NCI-H2107 (cell line): ENCODE measurements at places on chromosomes 11 and 22.

GRCh38 chr11:126414615-126415014 lies 59.1 kb downstream of the ST3GAL4 start:
- no peak for DNase-seq

DNA sequence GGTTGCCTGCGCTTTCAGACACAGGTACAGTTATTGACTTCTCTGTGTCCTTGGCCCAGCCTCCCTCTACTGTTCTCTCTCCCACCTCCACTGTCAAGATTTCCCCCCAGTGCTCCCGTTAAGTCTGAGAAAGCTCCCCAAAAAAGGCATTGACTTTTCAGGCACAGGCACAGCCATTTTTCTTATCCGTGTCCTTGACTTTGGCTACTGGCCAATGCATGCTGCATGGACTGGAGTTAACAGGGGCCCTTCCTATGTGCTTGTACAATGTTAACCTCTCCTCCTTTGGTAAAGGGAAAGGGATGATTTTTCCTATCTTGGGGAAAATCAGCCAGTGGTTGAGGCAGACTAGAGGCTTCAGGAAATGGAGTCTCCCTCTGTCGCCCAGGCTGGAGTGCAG lies 4.3 kb downstream of the APOL5 start:
- no peak for DNase-seq

DNA sequence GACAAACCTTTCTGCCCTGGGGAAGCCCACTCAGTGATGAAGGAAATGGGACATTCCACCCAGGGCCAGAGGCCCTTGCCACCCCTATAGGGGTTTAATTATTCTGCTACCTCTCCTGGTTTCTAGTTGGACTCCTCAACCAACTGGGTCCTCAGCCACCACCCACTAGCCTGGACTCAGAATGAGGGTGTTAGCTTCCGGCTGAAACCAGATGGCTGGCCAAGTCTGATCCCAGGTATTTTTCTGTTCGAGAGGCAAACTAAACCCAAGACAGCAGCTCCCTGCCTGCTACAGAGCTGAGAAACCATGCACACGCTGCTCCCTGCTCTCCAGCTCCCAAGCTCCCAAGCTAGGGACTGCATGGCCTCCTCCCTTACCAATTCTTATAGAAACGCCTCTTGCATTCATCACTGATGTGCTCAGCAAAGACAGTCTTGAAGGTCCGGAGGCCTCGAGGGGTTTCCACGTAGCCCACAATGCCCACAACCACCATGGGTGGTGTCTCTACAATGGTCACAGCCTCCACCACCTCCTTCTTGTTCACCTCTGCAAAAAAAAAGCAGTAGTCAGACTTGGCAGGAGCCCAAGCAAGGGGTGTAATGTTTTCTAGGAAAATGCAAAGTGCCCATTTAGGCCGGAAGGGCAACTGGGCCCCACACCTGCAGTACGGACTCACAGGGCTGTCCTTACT lies 2.2 kb downstream of the RPL3 start:
- DNase-seq, result no peak

- DNase-seq, result no peak
Measured at GRCh38 chr11:125188021-125188420, 23.5 kb downstream of the PKNOX2 start.

GRCh38 chr11:25970726-25971508 lies 361.0 kb upstream of the ANO3 start:
- DNase-seq, result no peak

DNA sequence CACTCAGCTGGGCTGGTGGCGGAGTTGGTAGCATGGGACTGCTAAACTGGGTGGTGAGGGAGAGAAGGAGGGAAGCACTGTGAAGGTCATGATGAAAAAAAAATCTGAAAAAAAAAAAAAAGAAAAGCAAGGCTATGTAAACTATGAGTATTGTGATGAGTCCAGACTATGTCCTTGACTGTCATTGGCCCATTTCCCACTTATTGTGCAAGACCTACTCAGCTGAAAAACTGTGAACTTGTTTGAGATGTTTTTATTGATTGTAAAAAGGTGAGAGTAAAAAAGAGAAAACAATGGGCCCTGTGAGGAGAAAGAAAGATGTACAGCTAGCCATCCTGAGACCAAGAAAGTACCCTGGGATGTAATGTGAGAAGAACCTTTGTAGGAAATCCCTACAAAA lies 798.4 kb upstream of the TENM4 start:
- no peak for DNase-seq

DNA sequence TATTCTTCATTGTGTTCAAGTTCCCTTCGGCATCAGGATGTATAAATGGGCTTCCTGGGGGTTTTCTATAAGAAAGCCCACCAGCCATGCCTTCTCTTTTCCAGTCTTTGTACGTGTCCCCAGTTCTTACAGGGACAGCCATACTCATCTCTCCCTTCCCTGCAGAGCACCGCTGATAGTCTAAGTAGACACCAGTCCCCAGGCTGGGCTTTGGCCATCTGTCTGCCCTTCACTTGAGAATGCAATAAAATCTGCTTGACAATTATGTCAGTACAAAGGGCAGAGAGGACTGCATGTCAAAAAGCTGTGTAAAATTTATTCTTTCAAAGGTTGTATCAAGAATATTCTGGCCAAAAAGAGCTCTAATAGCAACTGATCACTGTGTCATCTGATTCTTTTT lies 27.3 kb downstream of the NTM start:
- no peak for DNase-seq

DNA sequence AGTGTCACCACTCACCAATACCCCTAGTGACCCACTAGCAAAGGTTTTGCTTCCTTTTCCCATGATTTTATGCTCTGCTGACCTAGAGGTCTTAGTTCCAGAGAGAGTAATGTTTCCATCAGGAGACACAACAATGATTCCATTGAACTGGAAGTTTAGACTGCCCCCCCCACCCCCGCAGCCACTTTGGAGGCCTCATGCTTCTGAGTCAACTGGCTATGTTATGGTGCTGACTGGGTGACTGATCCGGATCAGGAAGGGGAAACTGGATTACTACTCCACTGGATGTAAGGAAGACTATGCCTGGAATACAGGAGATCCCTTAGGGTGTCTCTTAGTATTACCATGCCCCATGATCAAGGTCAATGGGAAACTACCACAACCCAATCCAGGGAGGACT lies 633.6 kb downstream of the OPCML start:
- DNase-seq, result no peak

DNA sequence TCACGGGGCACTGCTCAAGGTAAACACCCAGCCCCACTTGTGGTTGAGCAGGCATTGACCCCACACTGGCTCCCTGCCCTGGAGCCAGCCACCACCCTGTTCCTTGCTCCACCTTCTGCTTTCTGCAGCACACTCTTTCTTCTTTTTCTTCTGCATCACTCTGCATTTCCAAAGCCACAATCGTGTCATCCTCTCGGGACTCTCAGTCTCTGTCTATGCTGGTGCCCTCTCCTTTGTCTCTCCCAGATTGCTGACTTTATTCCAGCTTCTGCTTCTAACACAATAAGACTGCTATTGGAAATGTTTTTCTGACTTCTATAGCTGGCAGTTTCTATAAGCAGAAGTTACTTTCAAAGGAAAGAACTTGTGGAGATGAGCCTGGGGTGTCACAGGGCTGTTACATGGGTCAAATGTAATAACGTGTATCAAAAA lies 14.4 kb downstream of the GRAP2 start:
- no peak for DNase-seq

DNA sequence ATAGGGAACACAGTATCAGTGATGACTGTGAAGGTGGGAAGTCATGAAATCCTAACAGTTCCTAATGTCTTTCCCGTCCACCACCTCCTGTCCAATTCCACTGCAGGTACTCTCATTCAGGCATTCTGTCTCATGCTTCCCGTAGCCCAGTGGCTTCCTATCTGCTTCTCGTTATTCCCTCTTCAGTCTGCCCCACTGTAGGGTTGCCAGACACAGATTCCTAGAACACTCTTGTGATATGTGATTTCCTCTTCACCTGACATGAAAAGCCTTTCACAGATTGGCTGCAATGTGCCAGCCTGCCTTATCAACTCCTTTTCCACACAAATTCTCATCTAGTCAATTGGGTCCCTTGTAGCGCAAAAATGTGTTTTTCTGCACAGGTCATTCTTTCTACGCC lies 49.0 kb downstream of the C2CD3 start:
- DNase-seq, result no peak

- no peak for DNase-seq
Measured at GRCh38 chr22:22092974-22093373, 110.4 kb upstream of the TOP3B start.

- DNase-seq, result no peak
Measured at GRCh38 chr11:75478783-75479596, 46.0 kb upstream of the KLHL35 start.

GRCh38 chr11:126419801-126420697 lies 64.6 kb downstream of the ST3GAL4 start:
- no peak for DNase-seq

DNA sequence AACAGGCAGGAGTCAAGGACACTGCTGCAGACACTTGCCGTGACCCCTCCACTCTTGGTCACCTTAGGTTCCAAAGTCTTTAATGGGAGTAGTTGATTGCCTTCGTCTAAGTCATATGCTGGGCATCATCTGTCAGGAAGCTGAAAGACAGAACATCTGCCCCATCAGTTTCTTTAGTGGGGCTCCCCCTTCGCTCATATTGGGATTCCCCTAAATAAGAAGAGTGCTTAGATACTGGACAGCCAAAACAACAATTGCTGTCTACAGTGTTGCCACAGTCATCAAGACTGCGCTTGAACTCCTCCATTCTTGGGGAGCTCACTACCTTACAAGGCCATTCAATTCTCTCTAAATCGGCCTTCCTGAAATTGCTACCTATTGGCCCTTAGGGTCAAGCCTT lies 58.5 kb downstream of the UBASH3B start:
- no peak for DNase-seq

GRCh38 chr22:20552443-20553401 lies 45.3 kb downstream of the MED15 start:
- no peak for DNase-seq
